Type B pancreatic cell (in vitro differentiated cells): ENCODE measurements at places on chromosomes 1 and 21.

GRCh38 chr21:20272791-20273362 lies 725.3 kb upstream of the NCAM2 start:
- no peak for DNase-seq

- DNase-seq = no peak
These were observed 45.7 kb downstream of the UBE4B start for GRCh38 chr1:10078494-10078893.

DNA sequence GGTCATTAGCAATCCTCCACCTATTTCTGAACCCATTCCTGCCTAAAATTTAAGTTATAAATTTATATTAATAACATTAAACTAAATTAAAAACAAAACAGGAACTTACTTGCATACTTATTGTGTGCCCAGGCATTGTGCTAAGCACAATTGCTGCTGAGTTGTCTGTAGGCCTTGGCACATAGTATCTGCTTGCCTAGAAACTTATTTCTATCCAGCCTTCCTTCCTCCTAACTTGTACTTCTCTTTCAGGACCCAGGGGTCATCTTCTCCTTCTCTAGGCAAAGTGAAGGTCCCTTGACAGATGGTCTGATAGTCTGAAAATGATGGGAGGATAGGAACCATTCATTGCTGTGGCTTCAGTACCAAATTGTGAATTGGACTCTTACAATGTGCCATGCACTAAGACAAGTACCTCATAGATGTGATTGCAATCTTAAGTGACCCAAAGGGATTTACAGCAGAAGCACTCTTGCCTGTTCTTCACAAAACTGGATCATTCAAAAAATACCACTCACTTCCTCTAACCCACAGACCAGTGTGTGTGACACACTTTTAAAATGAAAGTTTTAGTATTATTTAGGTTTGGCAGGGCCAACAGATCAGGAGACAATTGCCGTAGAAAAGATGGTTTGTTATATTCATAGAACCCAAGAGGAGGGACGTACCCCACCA lies 10.3 kb upstream of the CD101 start:
- no peak for DNase-seq

DNA sequence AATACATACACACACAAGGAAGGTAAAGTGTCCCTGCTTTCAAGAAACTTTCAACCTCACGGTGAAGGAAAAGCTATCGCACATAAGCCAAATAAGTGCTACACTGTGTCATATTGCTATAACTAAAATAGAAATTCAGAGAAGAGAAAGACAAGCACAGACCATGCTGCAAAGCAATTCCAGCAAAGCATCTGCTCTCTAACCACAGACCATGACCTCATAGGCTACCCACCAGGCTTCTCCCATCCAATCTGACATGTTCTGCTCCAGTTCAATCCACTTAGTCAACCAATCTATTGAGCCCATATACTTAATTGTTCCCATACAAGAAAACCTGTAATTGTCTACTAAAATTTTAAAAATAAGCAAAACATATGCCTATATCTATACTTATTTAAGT lies 211.3 kb downstream of the BARHL2 start:
- DNase-seq = no peak

DNA sequence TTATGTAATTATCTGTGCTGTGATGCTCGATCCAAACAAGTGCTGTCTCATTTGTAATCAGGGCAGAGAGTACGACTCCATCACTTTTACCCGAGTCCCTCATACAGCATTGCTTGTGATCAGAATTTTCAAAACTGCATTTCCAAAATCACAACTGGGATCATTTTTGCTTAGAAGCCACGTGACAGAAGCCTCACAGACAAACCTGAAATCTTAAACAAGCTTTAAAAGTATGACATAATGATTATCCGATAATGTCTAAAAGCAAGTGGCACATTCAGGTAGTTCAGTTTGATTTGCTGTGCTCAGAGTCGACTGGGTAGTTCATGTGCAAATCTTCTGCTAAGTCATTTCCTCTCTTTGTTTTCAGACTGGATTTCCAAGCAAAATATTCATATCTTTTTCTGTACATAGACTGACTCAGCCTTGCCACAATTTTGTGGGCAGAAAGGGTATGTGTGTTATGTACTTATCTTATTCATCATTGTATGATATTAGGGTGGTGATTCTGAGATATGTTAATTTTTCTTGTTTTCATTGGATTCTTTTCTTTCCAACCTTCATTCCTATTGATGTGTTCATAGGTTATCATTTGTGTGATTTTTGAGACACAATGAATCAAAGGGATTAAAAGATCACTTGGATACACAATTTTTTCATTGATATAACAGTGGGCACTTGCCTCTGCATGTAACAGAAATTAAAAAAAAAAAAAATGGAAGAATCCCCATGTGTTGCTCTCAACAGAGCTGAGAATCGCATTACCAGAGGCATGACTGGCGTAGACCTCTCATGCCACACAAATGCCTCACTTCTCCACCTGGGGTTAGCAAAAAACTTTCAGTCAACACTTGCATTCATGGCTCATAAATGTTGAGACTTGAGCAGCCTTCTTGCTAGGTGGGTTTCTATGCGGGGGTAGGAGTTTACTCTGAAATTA lies 355.7 kb downstream of the LTN1 start:
- no peak for DNase-seq

- DNase-seq = no peak
These were observed 13.2 kb upstream of the CDC7 start for GRCh38 chr1:91487469-91487868.

GRCh38 chr1:3240524-3241235 lies 171.7 kb downstream of the PRDM16 start:
- DNase-seq = no peak

- DNase-seq = no peak
These were observed 82.0 kb upstream of the ESRRG start for GRCh38 chr1:216805233-216805632.

DNA sequence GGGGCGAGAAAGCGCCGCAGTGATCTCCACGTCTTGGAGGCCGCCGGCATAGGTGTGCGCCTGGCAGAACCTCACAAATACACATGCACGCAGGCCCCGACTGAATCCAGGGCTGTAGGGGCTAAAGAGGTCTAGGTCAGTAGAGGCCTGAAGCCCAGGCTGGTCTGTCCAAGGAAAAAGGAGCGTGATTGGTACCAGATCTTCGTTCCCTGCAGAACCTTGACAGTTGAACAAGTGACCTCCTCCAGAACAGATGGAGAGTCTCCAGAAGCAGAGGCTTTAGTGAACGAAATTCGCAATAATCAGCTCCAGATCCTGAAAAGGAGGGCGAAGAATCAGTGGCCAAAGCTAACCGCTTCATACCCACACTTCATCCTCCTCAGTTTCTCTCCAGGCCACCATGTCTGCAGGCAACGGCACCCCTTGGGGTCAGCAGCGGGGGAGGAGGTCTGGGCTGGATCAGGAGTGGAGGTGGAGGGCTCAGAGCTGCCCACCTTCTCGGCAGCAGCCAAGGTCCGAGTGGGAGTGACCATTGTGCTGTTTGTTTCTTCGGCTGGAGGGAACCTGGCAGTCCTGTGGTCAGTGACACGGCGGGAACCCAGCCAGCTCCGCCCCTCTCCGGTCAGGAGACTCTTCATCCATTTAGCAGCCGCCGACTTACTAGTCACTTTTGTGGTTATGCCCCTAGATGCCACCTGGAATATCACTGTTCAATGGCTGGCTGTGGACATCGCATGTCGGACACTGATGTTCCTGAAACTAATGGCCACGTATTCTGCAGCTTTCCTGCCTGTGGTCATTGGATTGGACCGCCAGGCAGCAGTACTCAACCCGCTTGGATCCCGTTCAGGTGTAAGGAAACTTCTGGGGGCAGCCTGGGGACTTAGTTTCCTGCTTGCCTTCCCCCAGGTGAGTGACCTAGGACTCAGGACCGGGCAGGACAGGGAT lies 749 bp upstream of the PEX11B start:
- DNase-seq = no peak

DNA sequence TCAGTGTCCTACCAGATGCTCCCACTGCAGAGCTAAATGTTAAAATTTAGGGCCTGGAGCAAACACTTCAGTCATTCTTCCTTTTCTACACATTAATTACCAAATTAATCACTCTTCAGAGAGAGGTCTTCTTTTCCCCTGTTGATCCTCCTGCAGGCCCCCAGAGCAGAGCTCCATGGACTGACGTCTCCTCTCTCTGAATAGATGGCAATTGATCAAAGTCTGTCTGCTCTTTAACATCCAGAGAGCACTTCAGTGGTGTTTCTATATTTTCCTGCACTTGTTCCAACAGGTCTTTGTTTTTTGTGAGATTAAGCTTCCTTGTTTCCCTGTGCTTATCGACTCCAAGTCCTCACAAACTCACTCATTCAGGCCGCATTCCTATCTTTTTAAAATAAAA lies 239.3 kb downstream of the SIPA1L2 start:
- DNase-seq = no peak

DNA sequence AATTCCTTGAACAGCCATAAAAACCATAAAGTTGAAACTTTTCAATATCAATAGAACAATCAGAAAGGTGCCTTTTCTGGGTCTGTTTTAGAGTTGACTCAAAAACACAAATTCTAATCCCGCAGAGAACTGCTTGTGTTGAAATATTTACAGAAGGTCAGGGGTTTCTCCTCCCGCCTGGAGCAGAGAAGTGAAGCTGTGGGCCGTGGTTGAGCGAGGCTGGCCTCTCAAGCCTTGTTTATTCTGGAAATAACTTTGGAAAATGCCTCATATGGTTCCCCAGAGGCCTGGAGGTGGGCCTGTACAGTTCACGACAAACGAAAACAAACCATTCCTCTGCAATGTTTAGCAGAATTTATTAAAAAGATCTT lies 90.8 kb upstream of the ERRFI1 start:
- no peak for DNase-seq

- DNase-seq = no peak
These were observed 12.5 kb upstream of the DNM3 start for GRCh38 chr1:171828794-171829193.

- DNase-seq = no peak
These were observed 73.7 kb downstream of the DHRS3 start for GRCh38 chr1:12544357-12544756.

DNA sequence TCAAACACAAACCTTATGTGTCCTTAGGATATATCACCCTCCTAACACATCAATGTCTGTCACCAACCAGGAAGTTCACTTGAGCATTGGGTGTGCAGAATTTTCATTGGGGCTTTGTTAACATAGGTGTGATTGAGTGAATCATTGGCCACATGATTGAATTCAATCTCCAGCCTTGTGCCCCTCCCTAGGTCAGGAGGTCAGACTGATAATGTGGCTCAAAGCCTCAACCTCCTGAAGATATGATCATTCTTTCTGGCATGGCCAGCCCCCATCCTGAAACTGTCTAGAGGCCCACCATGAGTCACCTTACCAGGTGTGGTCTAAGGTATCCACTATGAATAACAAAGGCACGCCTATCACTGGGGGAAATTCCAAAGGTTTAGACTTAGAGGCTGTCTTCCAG lies 90.1 kb downstream of the PKN2 start:
- no peak for DNase-seq

DNA sequence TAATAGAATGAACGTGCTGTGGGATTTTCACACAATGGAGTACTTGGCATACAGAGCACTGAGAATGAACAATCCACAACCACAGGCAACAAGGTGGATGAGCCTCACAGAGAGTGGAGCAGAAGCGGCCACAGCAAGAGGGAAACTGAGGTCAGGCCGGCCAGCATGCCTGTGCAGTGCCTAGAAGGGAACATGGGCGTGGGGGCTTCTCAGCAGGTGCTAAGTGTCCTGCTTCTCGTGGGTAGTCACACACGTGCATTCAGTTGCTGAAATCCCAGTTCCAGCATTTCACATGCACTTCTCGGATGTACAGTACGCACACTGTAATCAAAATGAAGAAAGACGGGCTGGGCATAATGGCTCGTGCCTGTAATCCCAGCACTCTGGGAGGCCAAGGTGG lies 33.1 kb downstream of the WDR4 start:
- no peak for DNase-seq

GRCh38 chr1:31787261-31787660 lies 23.1 kb upstream of the ADGRB2 start:
- DNase-seq = no peak

DNA sequence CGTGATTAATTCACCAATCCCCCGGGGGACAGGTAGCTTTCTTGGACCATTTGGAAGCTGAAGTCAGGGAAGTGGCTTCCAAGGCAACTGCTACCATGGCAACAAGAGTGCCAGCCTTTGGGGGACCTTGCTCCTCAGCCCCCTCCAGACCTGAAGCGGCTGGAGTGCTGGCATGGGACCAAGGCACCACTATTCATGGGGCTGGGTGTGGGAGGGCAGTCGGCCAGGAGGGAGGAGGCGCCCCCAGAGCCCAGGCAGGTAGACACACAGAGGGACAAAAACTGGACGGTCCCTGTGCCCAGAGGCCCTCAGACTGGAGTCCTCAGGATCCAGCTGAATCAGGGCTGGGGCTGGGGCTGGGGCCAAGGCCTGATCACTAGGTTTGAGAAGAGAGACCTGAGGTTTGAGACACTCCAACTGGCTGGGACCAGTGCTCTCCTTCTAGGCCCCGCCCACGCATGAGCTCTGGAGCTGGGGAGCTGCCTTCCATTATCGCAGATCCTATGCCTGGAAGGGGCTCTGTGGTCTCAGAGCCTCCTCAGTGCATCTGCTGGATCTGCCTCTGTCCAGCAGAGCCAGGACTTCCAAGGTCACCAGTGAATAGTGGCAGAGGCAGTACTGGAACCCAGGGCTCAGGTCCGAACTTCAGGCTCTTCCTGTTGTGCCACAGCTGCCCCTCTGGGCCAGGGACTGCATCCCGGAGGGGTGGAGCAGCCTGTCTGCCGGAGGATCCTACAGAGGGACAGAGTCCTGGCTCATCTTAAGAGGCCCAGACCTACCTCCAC lies 3.3 kb upstream of the KNCN start:
- no peak for DNase-seq

DNA sequence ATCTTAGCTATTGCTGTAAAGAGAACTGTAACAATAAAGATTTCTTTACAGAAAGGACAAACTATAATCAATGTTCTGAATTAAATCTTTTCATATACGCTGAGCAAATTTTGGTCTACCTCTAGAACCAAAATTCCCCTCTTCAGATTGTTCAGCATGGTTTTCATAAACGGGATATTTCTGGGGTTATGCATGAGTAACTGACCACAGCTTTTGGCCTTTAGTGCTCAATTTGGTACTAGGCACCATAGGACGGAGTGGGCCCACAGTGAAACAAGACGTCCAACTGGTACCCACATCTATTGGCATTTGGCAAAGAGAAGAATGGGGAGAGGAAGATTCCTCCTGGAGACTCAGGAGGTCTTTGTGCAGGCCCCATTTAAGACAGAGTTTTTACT lies 184.5 kb downstream of the TGFBR3 start:
- no peak for DNase-seq

DNA sequence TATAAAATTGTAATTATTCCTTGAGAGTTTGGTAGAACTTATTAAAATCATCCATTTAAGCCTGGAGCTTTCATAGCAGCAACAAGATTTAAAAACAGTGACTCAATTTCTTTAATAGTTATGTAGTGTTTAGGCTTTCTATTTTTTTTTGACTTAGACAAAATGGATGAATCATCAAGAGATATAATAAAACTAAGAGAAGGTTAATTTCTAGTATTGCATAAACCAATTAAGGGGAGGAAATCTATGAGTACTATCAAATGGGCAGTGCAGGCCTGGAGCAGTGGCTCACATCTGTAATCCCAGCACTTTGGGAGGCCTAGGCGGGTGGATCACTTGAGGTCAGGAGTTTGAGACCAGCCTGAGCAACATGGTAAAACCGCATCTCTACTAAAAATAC lies 416.3 kb upstream of the USP24 start:
- DNase-seq = no peak
